ENCODE measurements at places on chromosomes 7 and 10.

DNA sequence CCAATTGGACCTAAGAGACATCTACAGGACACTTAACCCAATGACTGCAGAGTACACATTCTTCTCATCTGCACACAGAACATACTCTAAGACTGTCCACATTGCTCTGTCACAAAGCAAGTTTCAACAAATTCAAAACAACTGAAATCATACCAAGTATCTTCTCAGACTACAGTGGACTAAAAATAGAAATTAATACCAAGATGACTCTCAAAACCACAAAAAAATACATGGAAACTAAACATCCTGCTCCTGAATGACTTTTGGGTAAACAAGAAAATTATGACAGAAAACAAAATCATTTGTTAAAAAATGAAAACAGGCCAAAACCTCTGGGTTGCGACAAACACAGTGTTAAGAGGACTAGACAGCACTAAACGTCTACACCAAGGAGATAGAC is 24.5 kb downstream of the SNX13 start:
- DNase-seq: no peak

- peak; percentile 33 for DNase-seq
Observed at GRCh38 chr10:132570771-132571649, 33.4 kb downstream of the INPP5A start.

GRCh38 chr10:123213192-123213591 is 59.0 kb downstream of the BUB3 start:
- DNase-seq: no peak

- DNase-seq: no peak
Observed at GRCh38 chr7:134435161-134435920, 23.6 kb downstream of the AKR1B1 start.

- DNase-seq: no peak
Observed at GRCh38 chr7:26964156-26964808, 99.9 kb upstream of the SKAP2 start.

- DNase-seq: no peak
Observed at GRCh38 chr7:51335057-51335456, 18.4 kb upstream of the COBL start.

- no peak for DNase-seq
Observed at GRCh38 chr10:36468620-36469019, 656.8 kb upstream of the ANKRD30A start.

DNA sequence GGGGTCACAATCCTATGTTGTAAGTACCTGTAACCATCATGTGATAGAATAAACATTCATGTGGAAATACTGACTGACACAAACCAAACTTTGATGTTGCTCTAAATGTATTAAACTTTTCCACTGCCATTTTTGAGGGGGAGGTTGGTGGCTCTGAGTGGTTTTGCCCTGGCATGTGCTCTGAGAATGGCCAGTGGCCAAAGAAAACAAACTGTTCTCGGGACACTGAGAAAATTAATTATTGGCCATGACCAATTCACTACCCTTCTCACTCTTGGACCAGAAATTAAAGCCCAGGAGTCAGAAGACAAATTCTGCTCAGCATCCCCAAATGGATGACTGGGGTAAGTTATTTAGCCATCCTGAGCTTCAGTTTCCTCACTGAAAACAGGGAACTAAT is 195.9 kb downstream of the XPNPEP1 start:
- no peak for DNase-seq

DNA sequence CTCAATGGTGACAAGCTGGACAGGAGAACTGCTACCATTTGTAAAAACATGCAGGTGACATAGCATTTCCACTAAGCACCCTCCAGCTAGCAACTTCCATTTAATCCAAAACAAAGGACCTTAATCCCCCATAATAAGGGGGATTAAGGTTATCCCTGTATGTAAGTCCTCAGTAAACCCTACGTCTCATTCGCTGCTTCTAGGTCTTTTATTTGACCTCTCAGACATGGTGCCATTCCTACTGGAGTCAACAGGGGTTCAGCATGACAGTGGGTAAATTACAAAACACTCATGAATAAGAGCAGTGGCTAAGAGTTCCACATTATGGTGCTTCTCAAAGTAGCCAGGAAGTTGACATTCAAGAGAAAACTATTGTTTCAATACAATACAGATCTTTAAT is 121.8 kb upstream of the CAV2 start:
- no peak for DNase-seq

GRCh38 chr7:99108613-99109012 is 35.3 kb downstream of the SMURF1 start:
- DNase-seq: no peak

- DNase-seq: no peak
Observed at GRCh38 chr7:143901332-143901667, 676 bp downstream of the TCAF1 start.

GRCh38 chr7:37096341-37096740 is 352.3 kb downstream of the ELMO1 start:
- no peak for DNase-seq

DNA sequence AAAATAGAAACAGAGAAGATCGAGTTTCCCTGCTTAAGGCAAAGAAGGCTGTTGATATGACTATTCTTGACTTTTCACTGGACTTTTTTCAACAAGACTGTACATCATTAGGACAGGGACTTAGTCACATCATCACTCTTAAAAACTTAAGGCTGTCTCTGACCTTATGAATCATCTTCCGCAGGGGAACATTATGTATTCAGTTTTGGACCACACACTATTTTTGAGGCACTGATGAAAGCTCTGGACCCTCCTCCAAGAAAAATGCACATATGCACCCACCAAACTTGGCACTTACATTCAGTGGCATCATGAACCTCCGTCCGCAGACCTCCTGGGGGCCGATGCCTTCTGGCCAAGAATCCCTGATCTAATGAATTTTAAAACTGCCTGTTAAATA is 96.4 kb downstream of the CALD1 start:
- DNase-seq: no peak

GRCh38 chr10:103720964-103721335 is 134.4 kb downstream of the SH3PXD2A start:
- DNase-seq: no peak

- DNase-seq: no peak
Observed at GRCh38 chr7:116399819-116400218, 99.7 kb upstream of the CAV2 start.

- no peak for DNase-seq
Observed at GRCh38 chr10:132674311-132674710, 111.6 kb downstream of the NKX6-2 start.

GRCh38 chr10:77960829-77961329 is 34.3 kb upstream of the DLG5 start:
- DNase-seq: no peak

GRCh38 chr10:56068473-56069263 is 292.4 kb downstream of the ZWINT start:
- DNase-seq: no peak

DNA sequence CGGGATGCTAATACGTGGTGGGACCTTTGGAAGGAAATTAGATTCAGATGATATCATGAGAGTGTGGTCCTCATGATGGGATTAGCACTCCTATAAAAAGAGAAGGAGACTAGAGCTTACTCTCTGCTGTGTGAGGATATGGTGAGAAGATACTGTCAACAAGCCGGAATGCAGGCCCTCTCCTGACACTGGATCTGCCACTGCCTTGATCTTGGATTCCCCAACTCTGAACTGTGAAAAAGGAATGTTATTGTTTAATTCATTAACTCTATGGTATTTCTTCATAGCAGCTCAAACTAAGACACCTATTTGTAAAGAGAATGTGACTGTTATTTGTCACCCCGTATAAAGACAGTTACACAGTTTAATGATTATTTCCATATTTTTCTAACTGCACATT is 1227.5 kb upstream of the C7orf33 start:
- no peak for DNase-seq

GRCh38 chr7:99102361-99102760 is 41.5 kb downstream of the SMURF1 start:
- DNase-seq: no peak

- no peak for DNase-seq
Observed at GRCh38 chr7:140746751-140747150, 50.2 kb downstream of the NDUFB2 start.

DNA sequence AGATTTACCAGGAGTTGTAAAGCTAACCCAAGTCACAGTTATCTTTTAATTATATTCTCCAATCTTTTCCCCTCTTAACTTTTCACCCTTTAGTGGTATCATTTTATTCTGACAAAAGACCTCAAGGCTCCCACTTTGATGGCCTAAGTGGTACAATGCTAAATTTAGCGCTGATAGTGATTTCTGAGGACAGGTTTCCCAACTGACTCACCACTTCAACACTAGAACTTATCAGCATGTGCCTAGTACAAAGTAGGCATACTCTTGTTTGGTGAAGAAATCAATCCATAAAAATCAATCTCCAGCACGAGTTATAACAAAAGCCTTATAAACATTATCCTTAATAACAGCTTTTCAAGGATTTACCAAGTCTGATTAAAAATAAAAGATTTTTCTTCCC is 7.5 kb downstream of the SNX13 start:
- DNase-seq: no peak

- no peak for DNase-seq
Observed at GRCh38 chr7:42621543-42622219, 290.2 kb downstream of the C7orf25 start.

- no peak for DNase-seq
Observed at GRCh38 chr7:114657279-114657678, 242.7 kb downstream of the FOXP2 start.

GRCh38 chr7:34073676-34074075 is 168.3 kb downstream of the BMPER start:
- no peak for DNase-seq

DNA sequence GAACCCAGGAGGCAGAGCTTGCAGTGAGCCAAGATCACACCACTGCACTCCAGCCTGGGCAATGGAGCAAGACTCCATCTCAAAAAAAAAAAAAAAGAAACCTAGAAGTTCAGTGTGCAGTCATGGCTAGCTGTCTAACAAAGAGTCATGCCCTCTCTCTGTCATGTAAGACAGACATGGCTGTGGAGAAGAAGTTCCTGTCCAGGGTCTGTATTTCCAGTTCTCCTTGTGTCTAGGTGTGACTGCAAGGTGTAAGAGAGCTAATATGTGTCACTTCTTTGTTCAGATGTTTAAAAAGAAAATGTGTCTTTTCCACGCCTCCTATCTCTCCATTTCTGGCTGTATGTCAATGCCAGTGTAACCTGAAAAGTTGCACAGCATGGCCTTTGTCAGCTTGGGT is 139.5 kb downstream of the NRCAM start:
- DNase-seq: no peak

DNA sequence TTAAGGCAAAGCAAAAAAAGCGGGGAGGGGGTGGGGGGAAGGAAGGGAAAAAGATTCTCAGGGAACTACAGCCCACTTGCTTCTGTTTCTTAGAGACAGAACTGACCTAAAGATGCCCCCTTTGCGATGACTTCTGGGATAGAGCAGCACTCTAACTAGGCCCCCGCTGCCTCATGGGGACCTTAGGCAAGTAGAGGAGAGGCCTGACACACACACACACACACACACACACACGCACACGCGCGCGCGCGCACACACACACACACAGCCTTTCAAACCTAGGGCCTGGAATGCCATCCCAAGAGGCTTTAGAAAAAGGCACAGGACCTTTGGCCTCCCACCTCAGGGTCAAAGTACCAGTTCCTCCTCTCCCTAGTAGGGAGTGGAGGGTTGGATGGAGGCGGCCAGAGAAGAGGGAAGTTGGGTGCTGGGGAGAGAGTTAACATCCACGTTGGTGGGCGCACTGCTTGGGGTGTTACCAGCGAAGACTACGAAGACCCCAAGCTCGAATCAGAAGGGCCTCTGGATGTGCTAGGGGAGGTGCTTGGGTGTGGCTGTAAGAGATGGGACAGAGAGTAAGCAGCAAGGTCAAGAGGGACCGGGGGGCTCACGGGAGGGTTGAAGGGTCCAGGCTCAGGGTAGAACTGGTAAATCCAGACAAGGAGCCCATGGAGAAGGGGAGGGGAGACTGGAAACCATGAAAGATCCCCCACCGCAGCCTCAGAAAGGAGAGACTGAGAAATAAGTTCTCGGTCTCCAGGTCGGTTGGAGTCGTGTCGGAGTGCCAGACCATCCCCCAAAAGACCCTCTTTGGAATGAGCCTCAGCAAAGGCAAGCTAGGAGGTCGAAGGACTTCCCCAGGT is 1.2 kb upstream of the COL1A2 start:
- no peak for DNase-seq

DNA sequence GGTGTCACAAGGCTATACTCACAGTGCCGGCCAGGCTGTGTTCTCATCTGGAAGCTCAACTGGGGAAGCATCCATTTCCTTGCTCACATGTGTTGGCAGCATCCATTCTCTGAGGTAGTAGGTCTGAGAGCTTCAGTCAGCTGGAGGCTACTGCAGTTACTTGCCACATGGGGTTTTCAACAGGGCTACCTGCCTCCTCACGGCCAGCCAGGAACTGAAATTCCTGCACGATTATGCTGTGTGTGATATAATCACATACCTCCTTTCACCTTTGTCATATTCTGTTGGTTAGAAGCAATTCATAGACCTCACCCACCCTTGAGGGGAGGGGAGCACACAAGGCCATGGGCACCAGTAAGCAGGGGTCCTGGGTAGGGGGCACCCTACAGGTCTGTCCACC is 37.4 kb downstream of the PYROXD2 start:
- no peak for DNase-seq

DNA sequence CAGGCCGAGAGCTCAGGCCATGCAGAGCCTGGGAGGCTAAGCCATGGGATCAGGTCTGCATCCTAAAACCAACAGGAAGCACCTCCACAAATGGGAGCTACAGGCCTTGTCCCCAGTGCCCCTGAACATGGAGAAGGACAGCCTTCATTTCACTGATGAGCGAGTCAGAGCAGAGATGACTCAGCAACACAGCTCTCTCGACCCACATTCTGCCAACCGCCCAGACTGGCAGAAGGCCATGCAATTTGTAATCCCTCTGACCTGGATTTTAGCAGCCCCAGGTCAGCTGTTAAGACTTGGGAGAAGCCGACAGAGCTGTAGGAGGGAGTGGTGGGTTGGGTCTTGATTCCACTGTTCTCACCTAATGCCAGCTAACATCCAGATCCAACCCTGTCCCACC is 25.5 kb downstream of the VOPP1 start:
- no peak for DNase-seq

GRCh38 chr10:112585960-112586359 is 138.9 kb downstream of the VTI1A start:
- DNase-seq: no peak

DNA sequence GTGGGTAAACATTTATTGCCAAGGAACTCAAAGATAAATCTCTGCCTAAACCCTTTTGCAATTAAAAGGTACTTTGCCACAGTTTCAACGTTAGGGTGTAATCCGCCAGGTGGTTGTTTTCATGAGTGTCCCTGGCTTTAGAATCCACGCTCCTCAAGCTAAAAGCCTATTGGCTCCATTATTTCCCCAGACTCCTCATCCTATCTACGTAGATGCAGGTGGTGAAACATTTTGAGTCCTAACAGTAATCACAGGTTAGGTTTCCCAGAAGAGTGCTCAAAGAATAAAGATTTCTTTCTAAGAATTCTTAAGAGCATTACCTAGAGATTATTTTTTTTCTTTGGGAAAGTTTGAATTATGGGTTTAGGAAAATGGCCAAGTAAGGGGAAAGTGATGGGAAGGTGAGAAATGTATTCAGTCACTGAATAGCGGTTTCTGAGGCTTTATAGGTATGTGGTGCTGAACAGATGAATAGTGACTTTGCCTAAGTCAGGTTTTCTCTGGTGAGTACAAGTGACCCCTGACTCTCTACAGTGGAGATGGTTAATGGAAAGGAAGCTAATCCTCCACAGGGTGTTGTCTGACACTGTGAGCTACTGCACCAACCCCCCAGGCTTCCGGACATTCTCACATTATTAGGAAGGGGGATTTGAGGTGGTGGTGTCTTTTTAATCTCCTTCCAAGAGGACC is 60.2 kb downstream of the NRP1 start:
- DNase-seq: no peak
